ENCODE measurements at places on chromosomes 11 and 22.

DNA sequence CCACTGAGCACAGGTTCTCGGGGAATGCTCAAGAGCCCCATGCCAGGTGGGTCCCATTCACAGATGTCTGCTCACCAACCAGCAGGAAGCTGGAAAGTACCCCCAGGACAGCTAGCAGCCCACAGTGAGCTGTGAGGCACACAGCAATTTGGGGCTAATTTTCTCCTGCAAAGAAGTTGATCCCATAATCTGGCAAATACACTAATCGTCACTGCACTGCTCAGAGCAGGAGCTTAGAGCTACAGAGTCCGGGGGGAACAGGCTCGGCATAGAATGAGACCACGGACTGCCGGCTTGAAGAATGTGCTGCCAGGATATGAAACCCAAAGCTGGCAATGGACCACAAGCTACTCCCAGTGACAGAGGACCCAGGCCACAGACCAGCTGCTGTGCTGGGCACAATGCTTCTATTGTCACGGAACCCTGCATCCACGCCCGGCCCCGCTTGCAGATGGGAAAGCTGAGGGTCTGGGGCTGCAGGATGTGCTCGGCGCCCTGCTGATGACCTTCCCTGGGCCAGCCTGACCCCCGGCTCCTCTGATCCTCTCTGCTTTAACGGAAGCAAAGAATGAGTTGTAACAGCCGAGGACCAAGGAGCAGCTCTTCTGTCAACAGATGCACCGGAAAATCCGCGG is 239.7 kb downstream of the CTTN start:
- DNase-seq: no peak

DNA sequence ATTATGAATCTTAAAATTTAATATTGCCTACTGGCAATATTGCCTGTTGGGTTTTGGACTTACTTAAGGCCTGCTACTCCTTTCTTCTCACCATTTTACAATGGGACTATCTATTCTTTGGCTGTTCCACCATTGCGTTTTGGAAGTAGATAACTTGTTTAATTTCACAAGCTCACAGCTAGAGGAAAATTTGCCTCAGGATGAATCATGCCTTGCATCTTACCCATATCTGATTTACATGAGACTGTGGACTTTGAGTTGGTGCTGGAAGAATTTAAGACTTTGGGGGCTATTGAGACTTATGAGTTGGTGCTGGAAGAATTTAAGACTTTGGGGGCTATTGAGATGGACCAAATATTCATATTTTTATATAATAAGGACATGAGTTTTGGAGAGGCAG is 662.6 kb downstream of the METTL15 start:
- no peak for DNase-seq

DNA sequence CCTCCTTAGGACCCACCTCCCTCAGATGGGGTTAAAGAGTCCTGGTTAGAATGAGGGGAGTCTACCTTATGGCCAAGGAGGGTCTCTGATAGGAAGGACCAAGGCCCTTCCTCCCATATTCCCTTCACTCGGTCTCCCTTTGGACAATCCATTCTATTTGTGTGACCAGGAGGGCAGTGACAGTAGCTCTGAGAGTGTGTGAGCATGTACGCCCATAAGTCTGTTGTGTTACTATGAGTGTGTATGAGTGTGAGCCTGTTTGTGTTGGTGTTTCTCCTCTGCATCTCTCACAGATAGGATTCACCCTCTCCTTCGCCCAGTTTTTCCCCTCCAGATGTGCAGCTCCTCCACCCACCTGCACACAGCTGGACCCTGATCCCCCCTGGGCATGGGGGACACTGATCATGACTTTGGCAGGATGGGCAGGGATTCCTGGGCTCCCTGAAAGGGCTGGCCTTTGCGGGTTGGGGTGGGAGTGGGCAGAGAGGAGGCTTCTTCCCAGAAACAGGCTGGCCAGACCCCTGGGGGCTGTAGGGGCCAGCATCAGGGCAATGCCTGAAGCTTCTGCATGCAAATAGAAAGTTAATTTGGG is 14.5 kb downstream of the PHLDB1 start:
- no peak for DNase-seq

DNA sequence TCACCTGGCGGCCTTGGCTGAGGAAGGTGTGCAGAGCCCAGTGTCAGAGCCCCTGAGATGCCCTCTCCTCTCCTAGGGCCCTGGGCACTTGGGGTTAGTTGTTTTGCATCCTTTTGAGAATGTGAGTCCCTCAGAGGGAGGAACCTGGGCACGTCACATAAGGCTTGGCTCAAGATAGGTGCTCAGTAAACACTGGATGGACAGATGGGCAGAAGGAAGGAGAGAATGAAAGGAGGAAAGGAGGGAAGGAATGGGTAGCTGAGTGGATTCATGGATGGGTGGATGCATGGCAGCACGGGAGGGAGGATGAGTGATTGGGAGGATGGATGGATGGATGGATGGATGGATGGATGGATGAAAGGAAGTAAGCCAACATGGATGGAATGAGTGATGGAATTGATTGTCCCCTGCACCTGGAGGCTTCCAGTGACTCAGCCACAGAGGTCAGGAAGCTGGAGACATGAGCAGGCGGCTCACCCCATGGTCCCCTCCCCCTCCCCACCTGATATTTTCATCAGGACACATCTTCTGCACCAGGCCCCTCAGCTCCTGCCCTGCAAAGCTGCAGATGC is 62.2 kb downstream of the IGLL1 start:
- no peak for DNase-seq

GRCh38 chr11:119590651-119591351 is 138.2 kb downstream of the NECTIN1 start:
- DNase-seq: no peak

DNA sequence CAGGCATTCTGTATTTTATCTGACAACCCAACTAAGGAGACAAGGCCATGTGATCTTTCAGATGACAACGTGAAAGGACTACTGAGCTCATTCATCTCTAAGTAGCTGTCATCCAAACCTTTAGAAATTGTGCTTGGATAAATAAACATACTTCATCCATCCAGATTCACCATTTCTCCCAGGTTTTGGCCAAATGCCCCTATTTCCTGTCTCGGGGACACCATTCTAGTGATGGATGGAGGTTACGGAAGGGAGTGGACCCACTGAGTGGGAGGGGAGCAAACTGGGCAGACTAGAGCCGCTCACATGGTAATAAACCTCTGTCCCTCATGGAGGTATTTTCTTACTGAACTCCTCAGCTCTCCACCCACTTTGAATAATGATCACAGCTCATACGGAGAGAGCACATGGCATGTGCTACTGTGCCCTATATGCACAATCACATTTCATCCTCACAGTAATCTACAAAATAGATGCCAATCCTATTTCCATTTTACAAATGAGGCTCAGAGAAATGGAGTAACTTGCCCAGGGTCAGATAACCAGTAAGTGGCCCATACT is 114.4 kb downstream of the SLC1A2 start:
- no peak for DNase-seq

DNA sequence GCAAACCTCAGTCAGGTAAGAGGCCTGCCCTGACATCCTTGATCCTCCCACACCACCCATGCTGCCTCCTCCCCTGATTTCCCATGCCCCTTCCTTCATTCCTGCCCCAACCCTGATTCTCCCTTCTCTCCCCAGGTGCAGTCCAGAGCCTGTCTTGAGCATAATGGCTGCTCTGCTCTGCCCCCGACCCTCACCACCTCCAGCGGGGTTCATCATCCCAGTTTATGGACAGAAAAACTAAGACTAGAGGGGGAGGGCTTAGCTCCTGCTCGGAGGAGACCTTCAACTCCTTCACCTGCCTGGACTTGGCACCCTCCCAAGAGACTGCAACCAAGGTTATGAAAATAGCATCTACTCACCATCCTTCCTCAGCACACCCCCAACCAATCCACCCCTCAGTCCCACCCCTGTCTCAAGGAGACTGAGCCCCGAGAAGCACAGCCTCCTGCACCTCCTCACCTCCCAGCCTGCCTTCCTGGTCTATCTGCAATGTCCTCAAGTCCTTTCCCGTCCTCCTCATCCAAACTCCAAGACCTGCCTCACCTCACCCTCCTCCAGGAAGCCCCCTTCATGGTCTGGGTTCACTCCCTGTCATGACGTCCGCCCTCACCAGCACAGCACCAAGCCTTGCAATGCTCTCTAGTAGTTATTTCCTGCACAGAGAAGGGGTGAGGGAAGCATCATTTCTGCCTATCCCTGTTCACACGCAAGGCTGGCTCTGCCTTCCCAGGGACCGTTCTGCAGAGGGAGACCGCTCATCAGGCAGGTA is 103.1 kb downstream of the PDE2A start:
- no peak for DNase-seq

DNA sequence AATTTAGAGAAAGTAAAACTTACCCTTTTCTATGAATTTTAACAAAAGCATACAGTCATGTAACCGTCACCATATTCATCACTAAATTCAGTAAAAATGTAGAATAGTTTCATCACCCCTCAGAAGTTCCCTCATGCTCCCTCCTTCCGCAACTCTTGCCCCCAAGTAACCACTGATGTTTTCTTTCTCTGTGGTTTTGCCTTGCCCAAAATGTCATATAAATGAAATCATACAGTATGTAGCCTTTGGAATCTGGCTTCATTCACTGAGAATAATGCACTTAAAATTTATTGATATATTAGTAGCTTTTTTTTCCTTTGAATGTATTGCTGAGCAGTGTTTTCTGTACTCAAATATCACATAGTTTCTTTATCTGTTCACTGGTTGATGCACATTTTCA is 60.1 kb downstream of the DCUN1D5 start:
- DNase-seq: no peak

DNA sequence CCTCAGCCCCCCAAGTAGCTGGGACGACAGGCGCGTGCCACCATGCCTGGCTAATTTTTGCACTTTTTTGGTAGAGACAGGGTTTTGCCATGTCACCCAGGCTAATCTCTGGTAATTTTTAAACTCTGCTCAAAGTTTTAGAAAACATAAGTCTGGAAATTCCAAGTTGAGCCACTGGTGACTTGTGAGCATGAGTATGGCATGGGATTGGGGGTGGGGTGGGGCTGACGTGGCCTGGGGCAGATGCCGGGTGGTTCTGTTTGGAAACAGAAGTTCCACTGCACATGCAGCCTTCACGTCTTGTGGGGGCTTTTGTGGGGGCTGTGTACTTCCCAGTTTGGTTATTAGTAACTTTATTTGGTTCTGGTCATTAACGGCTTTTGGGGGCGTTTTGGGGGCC is 67.3 kb downstream of the PTPRJ start:
- DNase-seq: no peak

- no peak for DNase-seq
Measured at GRCh38 chr11:71934213-71934612, 5.4 kb downstream of the RNF121 start.

DNA sequence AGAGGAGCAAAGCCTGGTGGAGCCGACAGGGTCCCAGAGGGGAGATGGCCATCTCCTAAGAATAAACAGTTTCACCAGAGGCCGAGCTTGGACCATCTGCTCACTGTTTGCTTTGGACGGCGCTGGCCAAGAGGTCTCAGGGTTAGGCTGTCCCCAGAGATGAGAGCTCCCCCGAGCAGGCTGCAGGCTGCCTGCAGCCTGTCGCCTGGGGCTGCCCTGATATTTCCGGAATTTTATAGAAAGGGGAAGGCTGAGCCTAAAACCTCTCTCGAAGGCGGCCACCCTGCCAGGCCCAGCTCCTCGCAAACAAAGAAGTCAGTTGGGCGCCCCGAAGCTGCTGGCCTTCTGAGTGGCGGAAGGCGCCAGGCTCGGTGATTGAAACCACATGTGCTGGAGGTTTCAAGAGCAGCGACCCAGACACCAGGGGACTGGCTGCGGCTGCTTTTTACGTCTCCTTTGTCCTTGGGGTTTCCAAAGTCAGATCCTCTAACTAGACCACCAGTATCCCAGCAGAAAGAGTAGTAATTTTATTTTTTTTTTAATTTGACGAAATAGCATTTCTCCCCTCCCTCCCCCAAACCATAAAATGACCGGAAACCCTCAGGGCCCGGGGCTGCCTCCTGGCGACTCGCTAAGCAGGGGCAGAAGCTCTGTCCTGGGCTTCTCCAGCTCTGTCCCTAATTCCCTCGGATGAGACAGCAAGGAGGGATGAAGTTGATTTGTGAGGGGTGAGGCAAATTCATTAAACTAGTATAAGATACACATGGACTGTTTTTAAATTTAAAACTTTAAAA is 57.4 kb downstream of the CLMP start:
- DNase-seq: no peak

Data from CMK (cell line).